ENCODE measurements at places on chromosomes 4 and X.
A peak's percentile ranks its signal among the peaks of the same experiment; 100 is the strongest.

- no peak for DNase-seq
Observed at GRCh38 chr4:36652857-36653256, 371.4 kb downstream of the DTHD1 start.

GRCh38 chrX:47148946-47149345 lies 3.9 kb downstream of the RBM10 start:
- DNase-seq = no peak

- no peak for DNase-seq
Observed at GRCh38 chrX:124829930-124830329, 483.6 kb downstream of the SH2D1A start.

DNA sequence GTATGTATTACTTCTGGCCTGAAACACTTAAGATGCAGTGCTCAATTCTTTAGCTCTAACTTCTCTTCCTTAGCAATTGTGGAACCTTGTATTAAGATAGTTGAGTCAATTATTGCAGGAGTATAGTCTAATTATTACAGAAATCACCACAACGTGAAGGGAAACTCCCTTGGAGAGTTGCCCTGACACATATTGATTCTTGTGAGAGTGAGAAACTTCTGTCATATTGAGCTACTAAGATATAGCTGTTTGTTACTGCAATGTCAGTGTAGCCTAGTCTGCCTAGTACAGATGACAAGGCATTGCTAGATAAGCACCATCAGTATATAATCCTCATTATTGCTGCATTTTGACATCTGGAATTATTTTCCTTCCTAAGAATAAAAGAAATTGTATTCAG lies 82.7 kb upstream of the TEX13C start:
- no peak for DNase-seq

DNA sequence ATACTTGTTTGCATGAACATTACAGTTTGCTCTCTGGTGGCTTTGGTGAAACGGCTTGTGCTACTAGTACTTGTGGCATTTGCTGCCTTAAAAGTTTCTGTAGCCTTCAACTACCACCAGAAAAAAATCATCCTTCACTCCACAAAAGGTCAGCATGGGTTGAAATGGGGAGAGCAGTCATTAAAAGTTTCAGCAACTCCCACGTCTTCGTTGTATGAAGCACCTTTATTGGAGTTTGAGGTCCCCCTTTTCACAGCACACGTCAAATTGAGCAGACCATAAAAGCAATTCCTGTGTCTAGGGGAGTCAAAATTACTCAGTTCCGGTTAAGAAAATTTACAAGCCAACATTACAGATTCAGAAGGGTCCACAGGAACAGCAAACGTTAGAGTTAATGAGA lies 23.0 kb upstream of the CCNA2 start:
- DNase-seq = no peak

GRCh38 chr4:72320223-72320948 lies 248.6 kb downstream of the ADAMTS3 start:
- no peak for DNase-seq

DNA sequence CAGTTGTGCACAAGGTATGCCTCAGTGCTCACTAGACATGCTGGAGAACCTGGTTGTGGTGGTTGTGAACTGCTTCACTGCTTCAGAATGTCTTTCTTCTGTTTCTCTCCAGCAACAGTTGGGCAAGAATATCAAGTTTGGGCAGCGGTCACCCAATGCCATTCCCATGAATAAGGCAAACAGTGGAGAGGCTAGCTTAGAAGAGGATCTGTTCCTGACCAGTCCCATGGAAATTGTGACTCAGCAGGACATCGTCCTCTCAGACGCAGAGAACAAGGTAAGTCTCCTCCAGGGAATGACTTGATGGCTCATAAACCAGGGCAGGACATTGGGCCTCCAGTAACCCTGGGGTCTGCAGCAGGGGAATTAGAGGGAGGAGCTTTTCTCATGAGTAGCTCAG lies 79.9 kb downstream of the AASDH start:
- no peak for DNase-seq

- no peak for DNase-seq
Observed at GRCh38 chr4:39308611-39309010, 57.6 kb downstream of the RFC1 start.

- DNase-seq = no peak
Observed at GRCh38 chrX:56026815-56027214, 205.3 kb upstream of the KLF8 start.

DNA sequence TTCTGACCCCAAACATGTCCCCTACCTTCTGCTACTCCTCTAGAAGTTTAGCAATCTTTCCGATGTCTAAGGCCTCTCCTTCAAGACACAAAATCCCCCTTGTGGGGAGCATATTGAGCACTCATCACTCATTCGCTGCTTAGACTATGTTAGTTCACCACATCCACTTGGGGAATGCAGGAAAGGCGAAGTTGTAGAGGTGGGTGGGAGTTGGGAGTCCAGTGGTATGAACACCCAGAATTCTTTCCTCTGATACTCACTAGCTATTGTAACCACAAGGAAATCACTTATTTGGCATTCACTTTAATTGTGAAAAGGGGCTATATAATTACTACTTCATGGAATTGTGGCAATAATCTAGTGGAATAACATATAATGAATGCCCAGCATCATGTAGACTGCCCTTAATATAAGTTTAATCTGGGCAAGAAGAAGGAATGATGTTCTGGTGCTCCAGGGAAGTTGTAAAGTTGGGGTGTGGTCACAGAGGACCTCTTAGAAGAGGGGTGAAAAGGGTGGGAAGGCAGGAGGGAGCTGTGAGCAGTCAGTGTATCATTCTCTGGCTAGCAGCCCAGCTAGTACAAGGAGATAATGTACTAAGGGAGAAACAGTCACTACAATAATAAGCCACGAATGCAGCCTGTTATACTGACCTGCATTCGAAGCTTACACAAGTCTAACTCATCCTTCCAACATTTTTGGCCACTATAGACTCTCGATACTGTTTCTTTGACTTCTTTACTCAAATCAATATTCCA lies 468.2 kb upstream of the DIPK2B start:
- DNase-seq = no peak

DNA sequence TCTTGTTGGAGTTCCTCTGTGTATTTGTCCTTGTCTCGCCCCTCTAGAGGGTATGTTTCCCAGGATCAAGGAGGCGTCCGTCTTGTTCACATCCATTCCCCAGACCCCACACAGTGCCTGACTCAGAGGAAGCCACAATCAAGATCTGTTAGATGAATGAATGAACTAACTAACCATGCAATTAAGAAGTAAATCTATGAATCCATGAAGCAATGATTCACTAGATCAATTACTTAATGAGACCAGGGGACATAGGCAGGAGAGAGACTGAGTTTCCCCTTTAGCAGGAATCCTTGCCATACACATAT lies 11.9 kb downstream of the BLOC1S4 start:
- DNase-seq = no peak

DNA sequence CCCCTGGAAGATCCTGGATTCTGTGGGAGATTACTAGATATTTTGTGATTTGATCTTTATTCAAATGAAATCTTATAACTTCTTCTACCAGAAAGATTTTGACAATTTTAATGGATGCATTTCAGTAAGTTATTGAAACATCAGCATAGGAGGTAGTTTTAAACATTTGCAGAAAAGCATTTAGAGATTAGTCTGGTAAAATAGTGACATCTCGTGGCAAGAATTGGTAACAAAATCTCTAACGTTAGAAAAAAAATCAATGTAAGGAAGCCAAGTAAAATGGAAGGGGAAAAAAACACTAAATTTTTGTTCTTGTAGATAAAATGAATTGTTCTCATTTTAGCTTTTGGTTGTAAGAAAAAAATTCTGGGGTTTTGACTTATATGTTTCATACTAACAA lies 73.3 kb downstream of the TASL start:
- DNase-seq = no peak

DNA sequence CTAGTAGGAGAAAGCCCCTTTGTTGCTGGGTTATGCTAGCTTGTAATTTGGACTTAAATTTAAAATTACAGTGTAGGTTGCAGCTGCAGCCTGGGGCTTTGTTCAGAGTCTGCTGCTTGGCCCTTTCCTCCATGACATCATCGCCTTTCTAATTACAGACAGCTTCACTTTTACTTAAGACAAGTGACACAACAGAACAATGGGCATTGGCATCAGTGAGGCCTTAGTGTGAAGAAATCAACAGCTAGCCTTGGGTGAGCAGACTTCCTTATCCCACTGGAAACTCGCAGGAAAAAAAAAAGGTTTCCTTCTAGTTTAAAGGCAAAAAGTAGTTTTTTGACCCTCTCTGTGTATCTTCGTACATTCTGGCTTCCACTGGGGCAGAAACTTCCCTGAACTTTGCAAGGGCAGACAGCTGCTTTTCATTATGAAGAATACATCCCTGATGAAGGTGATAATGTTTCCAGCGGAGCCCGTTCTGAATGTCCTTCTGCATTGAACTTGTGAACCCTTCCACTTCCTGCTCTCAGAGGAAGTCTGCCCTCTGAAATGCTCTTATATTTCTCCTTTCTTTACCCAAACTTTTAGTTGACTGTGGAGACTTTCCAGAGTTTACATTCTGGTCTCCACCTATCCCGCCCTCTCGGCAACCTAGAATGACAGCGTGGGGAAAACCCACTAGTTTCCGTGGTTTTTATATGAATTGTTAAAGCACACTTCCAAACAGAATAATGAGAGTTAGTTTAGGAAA lies 123.2 kb upstream of the FAM9C start:
- no peak for DNase-seq

GRCh38 chrX:16186380-16187007 lies 19.2 kb downstream of the MAGEB17 start:
- no peak for DNase-seq

DNA sequence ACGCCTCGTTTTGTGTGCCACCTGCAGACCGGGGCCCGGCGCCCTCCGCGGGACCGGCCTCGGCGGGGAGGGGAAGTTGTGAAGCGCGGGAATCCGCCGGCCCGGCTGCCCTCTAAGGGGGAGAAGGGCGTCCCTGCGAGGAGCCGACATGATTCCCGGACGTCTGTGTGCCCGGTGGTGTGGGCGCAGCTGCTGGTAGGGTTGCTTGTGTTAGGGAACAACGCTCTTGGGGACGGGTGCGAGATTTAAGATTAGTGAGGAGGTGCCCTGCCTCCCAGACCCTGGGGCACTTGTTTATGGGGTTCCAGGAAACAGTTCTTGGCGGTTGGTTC lies 627 bp downstream of the CDKN2AIP start:
- no peak for DNase-seq

GRCh38 chr4:158993891-158994290 lies 109.0 kb upstream of the RAPGEF2 start:
- no peak for DNase-seq

DNA sequence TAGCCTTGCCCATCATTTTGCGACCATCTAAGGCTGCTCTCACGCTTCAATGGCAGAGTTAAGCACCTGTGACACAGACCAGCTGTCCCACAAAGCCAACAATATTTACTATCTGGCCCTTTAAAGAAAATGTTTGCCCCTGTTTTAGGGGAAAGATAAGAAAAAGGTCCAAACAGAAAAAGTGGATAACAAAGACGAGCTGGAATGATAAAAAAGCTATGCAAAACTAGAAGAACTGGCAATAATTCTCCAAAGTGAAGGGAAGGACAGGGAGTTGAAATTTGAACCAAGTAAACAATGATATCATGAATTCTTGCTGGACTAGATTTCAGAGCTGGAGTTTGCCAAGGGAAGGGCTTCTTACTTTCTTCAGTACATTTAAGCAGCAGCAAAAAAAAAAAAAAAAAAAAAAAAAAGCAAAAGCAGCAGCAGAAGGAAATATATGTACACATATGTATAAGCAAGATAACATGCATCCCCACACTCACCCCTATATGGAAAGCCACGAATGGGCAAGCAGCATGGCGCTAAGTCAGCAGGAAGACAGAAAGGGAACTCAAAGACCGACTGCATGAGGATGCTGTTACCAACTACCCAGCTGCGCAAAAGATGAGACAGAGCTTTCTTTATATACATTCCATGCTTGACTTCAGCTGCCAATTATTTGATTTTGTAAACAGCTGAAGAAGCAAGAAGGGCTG lies 12.5 kb downstream of the TRAPPC2 start:
- DNase-seq = no peak

GRCh38 chr4:82543131-82543530 lies 18.7 kb downstream of the TMEM150C start:
- DNase-seq = no peak

DNA sequence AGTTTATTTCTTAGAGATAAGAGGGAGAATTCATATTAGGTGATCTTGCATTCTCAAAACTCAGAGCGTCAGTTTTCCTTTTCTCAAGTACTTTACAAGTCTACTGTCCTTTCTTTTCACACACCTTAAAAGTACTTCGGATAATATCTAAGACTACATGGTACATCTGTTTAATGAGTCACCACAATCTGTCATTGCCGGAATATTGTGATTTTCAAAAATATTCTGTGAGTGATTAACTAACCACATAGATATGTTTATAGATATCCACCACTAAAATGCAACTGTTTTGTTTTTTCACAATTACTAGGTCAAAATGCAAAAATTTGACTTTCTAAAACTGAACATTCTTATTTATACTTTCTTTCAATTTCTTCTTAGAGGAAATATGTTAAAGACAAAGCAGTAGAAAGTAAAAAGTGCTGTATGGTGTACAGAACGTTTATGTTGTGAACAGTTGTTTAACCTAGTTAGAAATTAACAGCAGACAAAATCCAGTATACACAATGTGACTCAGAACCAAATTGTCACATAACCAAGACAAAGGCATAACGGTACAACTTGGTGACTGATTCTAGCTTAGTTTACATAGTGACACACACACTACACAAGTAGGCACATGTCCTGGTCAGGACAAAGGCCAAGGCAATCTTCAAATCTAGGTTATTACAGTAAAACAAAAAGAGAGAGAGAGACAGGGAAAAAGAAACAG lies 482.9 kb downstream of the NAF1 start:
- DNase-seq = no peak

GRCh38 chr4:38319456-38320342 lies 344.3 kb upstream of the KLF3 start:
- DNase-seq = peak; percentile 83

DNA sequence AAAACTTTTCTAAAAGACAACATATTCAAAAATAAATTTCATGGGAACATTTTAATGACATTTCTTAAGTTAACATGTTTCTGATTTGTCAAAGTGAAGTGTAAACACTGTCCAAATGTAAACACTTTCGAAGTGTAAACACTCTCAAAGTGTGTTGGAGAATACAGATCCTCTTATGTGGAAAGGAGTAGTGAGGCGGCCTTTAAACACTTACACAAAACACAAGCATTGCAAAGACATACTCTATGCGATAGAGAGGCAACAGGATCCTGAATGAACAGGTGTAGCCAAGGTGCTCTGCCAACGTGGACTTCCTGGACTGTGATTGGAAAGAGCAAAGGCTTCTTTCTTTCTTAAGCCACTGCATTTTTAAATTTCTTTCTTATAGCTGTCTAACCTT lies 62.7 kb upstream of the PGM2 start:
- no peak for DNase-seq

GRCh38 chr4:70997546-70997945 lies 4.1 kb downstream of the DCK start:
- DNase-seq = no peak

Data from stimulated activated CD4-positive, alpha-beta T cell treated with anti-CD3 and anti-CD28 coated beads, TNF-alpha, amount 100 ng/mL, for 1 hour (primary cell).